Immature natural killer cell (primary cell): ENCODE measurements at places on chromosomes 4 and X.
A peak's percentile ranks its signal among the peaks of the same experiment; 100 is the strongest.

GRCh38 chr4:2964706-2965258, 1.4 kb downstream of the GRK4 start:
- DNase-seq, result no peak

DNA sequence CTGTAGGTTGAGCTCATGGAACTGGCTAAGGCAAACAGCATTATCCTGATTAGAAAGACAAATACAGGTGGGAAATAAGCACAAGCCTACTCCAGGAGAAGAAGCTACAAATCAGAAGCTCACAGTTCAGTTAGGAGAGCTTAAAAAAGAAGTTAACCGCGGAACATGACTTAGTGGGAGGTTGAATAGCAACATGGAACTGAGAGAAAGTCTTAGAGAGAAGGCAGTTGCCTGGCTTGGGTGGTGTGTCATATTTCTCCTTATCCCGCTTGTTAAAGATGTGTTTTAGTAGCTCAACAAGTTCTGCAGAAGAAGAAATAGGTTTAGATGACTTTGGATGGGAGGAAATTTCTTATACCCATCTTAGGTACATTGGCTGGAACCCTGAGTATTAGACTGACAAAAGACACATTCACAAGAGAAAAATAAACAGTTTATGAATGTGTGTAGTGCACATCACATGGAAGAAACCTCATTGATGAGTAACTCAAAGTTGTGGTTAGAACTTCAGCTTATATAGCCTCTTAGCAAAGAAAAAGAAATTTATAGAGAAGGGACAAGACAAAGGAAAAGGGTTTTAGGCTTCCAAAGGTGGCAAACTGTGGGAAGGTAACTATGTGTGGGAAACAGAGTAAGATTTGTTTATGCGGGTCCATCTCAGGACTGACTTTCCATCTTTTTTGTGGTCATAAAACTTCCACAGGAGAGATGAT, 37.4 kb upstream of the RXFP1 start:
- no peak for DNase-seq

DNA sequence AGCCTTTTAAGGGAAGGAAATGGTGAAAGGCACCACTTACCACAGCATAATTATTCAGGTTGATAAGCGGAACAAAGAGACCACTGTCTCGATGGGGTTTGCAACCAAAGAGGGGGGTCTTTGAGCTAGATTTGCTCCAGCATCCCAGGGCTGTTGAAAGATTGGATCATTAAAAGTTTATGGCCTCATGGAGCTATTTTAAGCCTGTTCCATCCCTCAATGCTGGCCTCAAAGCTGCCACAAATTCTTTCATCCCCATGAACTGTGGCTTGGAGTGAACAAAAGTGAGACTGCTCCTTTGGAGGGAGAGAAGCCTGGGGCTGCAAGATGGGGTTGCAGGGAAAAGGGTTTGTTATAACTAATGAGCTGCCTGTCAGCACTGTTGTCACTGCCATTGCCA, 209.8 kb downstream of the RTL9 start:
- no peak for DNase-seq

DNA sequence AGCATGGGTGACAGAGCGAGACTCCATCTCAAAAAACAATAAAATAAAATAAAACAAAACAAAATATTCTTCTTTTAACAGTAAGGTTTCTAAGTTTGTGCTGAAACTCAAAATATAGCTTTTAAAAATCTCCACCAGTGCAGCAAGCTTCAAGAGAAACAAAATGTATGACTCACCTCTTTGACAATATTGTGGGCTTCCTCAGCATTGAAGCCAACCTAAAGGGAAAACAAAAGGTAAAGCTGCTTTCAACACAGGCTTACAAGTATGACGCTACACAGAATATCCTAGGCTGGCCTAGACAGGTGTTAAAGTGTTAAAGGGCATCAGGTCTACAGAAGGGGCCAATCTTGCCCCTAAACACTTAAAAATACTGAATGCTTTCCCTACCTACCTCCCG, 1.2 kb downstream of the DYNLT3 start:
- no peak for DNase-seq

GRCh38 chr4:68885545-68885944, 66.1 kb downstream of the UGT2A3 start:
- DNase-seq, result no peak

DNA sequence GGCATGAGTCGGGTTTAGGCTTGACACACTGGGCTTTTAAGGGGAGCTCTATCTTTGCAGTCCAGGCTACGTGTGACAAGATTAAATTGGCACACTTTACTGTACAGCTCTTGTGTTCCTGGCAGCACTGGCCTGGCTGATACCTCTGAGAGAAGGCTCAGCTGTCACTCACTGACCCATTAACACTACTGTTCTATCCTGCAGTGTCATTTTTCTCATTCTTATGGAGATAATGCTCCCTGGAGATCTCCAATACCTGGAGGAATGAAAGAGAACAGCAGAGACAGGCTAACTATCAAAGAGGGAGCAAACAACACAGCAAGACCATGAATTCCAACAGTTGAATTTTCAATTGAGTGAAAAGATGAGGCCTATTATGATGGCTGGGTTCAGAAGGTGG, 1.7 kb upstream of the PDHA2 start:
- DNase-seq, result no peak

GRCh38 chr4:64539234-64539849, 130.1 kb upstream of the TECRL start:
- no peak for DNase-seq

DNA sequence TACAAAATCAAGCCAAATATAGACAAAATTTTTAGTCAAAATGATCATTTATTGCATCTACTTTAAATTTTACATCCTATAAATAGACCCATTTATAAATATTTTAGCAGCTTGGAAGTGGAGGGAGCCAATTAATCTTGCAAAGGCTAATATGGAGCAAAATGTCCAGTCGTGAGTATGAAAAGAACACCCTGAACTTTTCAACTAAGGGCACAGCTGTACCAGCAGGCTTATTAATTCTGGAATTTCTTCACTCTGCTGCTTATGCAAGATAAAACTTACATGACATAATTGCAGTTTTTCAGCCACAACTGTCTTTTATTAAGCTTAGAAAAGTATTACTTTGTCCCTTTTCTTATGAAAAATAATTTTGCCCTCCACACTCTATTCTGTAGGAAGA, 22.9 kb upstream of the USP53 start:
- DNase-seq, result no peak

- no peak for DNase-seq
Measured at GRCh38 chrX:136626237-136626636, 21.7 kb upstream of the CD40LG start.

- no peak for DNase-seq
Measured at GRCh38 chr4:117421706-117422105, 336.3 kb upstream of the TRAM1L1 start.

- no peak for DNase-seq
Measured at GRCh38 chr4:162791226-162791625, 375.5 kb downstream of the NAF1 start.

- no peak for DNase-seq
Measured at GRCh38 chrX:67789536-67789935, 245.7 kb downstream of the AR start.

DNA sequence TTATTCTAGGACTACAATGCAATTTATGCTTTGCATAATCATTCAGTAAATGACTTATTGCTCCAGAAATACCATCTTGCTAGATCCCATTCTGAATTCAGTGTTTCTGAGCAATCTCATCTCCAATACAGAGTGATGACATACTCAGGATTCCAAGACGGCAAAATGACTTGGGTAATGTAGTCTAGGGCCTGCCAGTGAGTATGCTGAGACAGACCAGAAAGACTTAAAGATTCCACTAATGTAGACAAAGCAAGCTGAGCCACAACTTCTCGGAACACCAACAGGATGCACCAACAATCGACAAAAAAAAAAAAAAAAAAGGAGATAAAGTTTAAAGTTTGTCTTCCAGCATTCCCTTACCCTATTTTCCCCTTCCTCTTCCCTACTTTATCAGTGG, 919 bp upstream of the SEC24B start:
- DNase-seq, result no peak

- no peak for DNase-seq
Measured at GRCh38 chrX:13265549-13266132, 54.2 kb downstream of the ATXN3L start.

- DNase-seq, result peak; percentile 80
Measured at GRCh38 chr4:77821775-77822174, 2.6 kb upstream of the CNOT6L start.

DNA sequence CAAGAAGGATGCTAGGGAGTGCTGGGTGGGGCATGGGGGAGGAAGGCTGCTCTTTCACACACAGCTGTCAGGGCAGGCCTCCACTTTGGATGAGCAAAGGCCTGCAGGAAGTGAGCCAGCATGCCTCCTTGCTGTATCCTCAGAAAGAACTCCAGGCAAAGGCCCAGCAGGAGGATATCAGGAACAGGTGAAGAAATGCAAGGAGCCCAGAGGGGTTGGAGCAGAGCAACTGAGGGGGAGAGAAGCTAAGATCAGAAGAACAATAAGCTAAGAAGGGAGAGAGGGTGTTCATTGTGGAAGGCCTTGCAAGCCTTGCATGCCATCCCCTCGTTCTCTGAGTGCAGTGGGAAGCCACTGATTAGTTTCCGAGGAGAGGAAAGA, 115.1 kb downstream of the CAMK2D start:
- DNase-seq, result no peak

- DNase-seq, result no peak
Measured at GRCh38 chr4:16508968-16509367, 282.7 kb upstream of the TAPT1 start.

DNA sequence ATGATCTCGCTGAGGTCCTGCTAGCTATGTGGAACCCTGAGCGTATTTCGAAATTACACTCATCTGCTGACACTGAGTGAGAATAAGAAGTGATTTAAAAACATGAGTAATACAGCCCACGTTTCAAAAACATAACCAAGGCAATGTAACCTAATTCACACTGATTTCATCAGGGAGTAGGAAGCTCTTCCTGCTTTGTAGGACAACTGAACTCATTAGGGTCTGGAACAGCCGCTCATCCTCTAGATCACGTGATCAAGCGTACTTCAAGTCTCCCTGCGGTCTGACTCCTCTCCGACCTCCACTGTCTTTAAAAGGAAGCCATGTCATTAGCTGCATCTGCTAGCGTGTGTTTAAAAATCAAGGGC, 138.0 kb downstream of the NSUN7 start:
- DNase-seq, result no peak

- no peak for DNase-seq
Measured at GRCh38 chr4:35038845-35039244, 1205.5 kb downstream of the ARAP2 start.

GRCh38 chrX:123298026-123298425, 113.9 kb downstream of the GRIA3 start:
- DNase-seq, result no peak

DNA sequence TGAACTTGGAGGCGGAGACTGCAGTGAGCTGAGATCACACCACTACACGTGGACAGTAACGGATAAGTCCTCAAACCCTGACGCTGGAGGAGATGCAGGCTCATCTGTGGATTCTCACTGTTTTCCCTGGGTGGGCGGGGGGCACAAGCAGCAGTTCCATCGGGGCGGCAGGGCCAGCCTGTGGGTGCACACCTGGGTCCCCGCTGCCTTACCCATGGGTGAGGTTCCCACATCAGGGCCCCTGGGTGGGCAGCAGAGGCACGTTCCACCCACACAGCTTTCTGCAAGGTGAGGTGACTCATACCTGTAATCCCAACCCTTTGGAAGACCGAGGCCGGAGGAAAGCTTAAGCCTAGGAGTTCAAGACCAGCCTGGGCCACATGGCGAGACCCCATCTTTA, 56.6 kb upstream of the MXD4 start:
- no peak for DNase-seq

GRCh38 chr4:71266090-71266794, 72.6 kb upstream of the SLC4A4 start:
- DNase-seq, result no peak

- no peak for DNase-seq
Measured at GRCh38 chr4:182937268-182938204, 20.4 kb upstream of the DCTD start.

DNA sequence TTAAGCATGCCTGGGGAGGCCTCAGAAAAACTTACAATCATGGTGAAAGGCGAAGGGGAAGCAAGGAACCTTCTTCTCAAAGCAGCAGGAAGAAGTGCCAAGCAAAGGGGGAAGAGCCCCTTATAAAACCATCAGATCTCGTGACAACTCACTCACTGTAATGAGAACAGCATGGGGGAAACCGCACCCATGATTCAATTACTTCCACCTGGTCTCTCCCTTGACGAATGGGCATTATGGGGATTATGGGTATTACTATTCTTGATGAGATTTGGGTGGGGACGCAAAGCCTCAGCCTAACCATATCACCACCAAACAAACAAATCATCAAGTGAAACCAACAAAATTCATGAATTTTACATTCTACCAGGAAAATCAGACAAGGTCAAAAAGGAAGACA, 76.7 kb upstream of the TAB3 start:
- no peak for DNase-seq

DNA sequence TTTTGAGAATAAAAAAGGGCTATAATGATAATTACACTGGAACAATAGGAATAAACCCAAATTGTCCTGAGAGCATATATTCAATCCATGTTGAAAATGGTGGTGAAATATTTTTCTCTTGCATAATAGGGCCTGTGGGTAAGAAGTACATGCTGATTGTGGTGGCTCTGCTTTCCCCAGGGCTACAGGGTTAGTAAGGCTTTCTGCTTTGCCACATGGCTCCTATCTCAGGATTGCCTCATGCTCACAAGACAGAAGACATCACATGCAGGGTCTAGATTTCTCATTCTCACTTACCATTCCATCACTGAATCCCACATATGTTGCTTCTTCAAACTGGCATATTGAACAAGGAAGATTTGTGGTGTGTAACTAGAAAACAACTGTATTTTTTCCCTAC, 12.4 kb upstream of the VEGFC start:
- no peak for DNase-seq

DNA sequence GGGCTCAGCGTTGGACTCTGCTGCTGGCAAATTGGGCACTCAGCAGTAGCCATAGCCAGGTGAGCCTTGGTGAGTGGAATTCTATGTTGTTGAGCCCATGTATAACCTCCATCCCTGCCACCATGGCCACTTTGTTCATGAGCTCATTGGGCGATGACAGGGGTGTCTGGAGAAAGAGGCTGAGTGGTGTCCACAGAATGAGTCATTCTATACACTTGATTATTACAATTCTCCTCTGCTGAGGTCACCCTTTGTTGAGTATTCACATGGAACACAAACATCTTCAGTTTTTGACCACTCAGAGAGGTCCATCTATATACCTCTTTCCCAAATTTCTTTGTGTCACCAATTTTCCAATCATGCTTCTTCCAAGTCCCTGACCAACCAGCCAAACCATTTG, 1341.7 kb downstream of the PCDH7 start:
- DNase-seq, result no peak

- no peak for DNase-seq
Measured at GRCh38 chrX:19554786-19555185, 39.5 kb upstream of the MAP3K15 start.

GRCh38 chr4:183986291-183986970, 81.3 kb downstream of the STOX2 start:
- no peak for DNase-seq

- DNase-seq, result peak; percentile 19
Measured at GRCh38 chrX:41336447-41336846, 2.5 kb downstream of the DDX3X start.
